ENCODE measurements at places on chromosomes 5 and 9.

DNA sequence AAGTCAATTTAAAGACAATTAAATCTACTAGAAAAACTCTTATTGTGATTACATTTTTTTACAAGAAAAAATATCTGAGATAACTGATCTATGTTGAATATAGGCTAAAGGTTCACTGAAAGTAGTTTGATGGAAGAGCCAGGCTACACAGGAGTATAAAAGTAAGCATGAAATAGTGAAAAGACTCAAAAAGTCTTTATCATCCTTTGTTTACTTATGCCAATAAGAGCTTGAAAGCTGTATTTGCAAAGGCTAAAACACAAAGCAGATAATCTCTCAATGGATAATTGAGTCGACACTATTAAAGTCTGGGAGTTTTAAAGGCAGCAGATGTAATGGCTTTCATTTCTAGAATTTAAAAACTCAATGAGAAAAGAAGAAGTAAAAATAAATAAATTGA lies 42.0 kb downstream of the SSBP2 start:
- H3K4me3 ChIP-seq = no peak overlapping the region
- no peak for DNase-seq
- H3K36me3 ChIP-seq = 0 out of 2 replicates have a peak, but pooled peaks cover 6% of the 10 kb centered on the region
- no peaks in the 10 kb centered on the region for H3K27me3 ChIP-seq
- no peaks in the 10 kb centered on the region for H3K4me1 ChIP-seq

DNA sequence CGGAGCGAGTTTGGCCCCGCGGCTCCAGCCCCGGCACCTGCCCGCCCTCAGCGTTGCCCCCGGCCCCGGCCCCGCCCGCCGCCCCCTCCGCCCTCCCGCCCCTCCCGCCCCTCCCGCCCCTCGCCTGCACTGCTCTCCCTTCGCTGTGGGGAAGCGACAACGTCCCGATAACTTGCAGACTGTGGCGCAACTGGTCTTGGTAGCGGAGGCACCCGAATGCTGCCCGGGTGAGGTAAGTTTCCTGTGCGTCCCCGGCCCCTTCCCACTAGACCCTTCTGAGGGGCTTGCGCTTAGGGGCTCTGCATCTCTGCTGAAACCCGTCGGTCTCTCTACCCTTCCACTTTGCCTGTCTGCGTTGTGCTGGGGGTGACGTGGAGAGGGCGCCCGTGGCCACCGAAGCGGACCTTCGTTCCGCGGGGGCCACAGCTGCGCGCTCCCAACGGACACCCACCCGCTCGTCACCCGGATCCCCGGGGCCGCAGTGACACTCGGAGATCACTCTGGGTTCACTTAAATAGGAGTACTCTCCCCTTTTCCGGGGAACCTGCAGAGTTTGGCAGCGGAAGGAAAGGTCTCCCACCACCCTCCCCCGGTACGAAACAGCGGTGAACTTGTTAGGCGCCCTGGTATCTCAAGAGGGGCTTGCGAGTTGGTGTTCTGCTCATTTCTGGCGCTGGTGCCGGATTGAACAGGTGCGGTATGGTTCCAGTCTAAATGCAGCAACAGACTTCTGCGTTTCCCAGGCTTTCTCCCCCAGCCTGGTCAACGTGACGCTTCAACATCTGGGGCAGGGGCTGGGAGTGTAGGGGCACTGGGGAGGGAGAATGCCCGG lies 707 bp downstream of the PIP5K1B start:
- H3K4me3 ChIP-seq = peak overlapping the region; percentile 93
- no peaks in the 10 kb centered on the region for H3K4me1 ChIP-seq
- peaks cover 9% of the 10 kb centered on the region for H3K27me3 ChIP-seq
- H3K36me3 ChIP-seq = no peaks in the 10 kb centered on the region

- peak; percentile 90 for DNase-seq
- H3K4me3 ChIP-seq = no peak overlapping the region
- H3K27ac ChIP-seq = no peak overlapping the region
Observed at GRCh38 chr9:130213911-130214761, 41.9 kb downstream of the NCS1 start.

- no peaks in the 10 kb centered on the region for H3K36me3 ChIP-seq
- H3K27me3 ChIP-seq = no peaks in the 10 kb centered on the region
- H3K4me1 ChIP-seq = no peaks in the 10 kb centered on the region
- no peak overlapping the region for H3K27ac ChIP-seq
- DNase-seq = no peak
- no peak overlapping the region for H3K4me3 ChIP-seq
Observed at GRCh38 chr9:86968258-86968920, 21.1 kb upstream of the GAS1 start.

DNA sequence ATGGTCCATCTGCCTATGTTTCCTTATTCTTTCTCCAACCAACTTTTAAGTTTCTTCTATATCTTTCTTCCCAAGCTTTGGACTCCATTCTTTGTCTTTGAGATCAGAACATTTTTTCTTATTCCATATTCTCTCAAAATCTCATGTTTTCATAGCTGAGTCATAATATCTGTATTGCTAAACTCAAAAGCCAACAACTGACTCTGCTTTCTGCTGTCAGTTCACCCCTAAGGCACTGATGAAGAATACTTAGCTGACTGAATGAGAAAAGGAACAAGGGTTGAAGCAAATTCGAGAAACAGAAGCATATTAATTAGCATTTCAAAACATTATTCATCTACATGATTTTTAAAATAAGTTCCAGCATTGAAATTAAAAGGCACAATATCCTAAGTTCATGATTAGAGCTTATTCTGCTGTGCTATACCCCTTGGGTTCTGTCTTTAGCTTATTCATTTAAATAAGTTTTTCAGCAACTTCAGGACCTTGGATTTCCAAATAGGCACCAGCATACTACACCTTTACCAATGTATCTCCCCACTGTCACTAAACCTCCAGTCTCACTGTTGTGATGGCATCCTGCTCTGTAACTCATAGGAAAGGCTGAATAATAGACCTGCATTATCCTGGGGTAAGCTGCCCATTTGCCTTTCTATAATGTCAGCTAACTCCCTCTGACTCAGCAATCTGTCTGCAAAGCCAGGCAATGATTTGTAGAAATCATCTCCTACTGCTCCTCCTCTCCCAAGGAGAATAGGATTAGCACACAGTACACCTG lies 49.9 kb upstream of the C5orf46 start:
- H3K4me1 ChIP-seq = no peaks in the 10 kb centered on the region
- H3K27ac ChIP-seq = no peak overlapping the region
- no peak for DNase-seq
- H3K4me3 ChIP-seq = no peak overlapping the region
- no peaks in the 10 kb centered on the region for H3K36me3 ChIP-seq

- no peaks in the 10 kb centered on the region for H3K36me3 ChIP-seq
- no peaks in the 10 kb centered on the region for H3K27me3 ChIP-seq
- DNase-seq = no peak
- H3K27ac ChIP-seq = no peak overlapping the region
Observed at GRCh38 chr9:17613758-17614157, 34.9 kb downstream of the SH3GL2 start.

GRCh38 chr9:119343059-119343990 lies 25.9 kb downstream of the BRINP1 start:
- no peaks in the 10 kb centered on the region for H3K27me3 ChIP-seq
- H3K4me1 ChIP-seq = peaks cover 9% of the 10 kb centered on the region
- H3K36me3 ChIP-seq = no peaks in the 10 kb centered on the region
- DNase-seq = no peak
- no peak overlapping the region for H3K4me3 ChIP-seq
- H3K27ac ChIP-seq = no peak overlapping the region

- no peak overlapping the region for H3K4me3 ChIP-seq
- H3K4me1 ChIP-seq = no peaks in the 10 kb centered on the region
- H3K36me3 ChIP-seq = peaks cover 2% of the 10 kb centered on the region
- H3K27ac ChIP-seq = no peak overlapping the region
- no peak for DNase-seq
- no peaks in the 10 kb centered on the region for H3K27me3 ChIP-seq
Observed at GRCh38 chr9:129932303-129933151, 97.3 kb downstream of the USP20 start.

- H3K27me3 ChIP-seq = no peaks in the 10 kb centered on the region
- no peak overlapping the region for H3K4me3 ChIP-seq
- no peak for DNase-seq
- no peaks in the 10 kb centered on the region for H3K36me3 ChIP-seq
- H3K4me1 ChIP-seq = no peaks in the 10 kb centered on the region
- no peak overlapping the region for H3K27ac ChIP-seq
Observed at GRCh38 chr9:91061506-91061905, 259.9 kb downstream of the SYK start.
